Mucosa of descending colon (tissue), 3 donors: ENCODE measurements at places on chromosomes 1 and 21. TPM values are rescaled to one million over a fixed set of nuclear protein-coding genes. Genes with fewer than 3 reads are reported as not detected.

DNA sequence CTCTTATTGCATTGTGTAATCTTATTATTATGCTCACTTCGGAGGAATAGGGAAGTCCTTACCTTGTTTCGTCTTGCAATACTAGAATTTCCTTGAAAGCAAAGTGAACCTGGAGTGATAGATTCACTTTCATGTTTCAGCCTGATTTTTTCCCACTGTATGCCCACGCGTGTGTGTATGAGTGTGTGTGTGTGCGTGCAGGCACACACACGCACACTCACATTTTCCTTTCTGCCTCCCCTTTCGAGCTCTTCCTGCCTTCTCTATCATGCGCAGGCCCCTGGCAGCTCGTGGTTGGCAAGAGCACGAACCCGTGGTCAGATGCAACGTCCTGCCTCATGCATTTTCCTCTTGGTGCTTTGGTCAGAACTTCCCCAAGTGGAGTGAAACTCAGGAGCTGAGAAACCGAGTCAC is at the start of gene GCSAML:
GCSAML (plus strand) TSS at position 366 of the 414 bp plus-strand sequence. CDS start 58 bp downstream, outside the sequence.
- no peak for DNase-seq

LCE1F gene
- not detected for total RNA-seq

GRCh38 chr1:40842207-40842606 is 20.0 kb downstream of the CITED4 start:
- no peak for DNase-seq

CD84 gene
- total RNA-seq = 3.8 TPM

GRCh38 chr1:244709476-244710368 is 56.8 kb downstream of the DESI2 start:
- DNase-seq = peak; percentile 26

- DNase-seq = no peak
These were observed 9.6 kb downstream of the GSTM2 start for GRCh38 chr1:109677459-109677858.

DNA sequence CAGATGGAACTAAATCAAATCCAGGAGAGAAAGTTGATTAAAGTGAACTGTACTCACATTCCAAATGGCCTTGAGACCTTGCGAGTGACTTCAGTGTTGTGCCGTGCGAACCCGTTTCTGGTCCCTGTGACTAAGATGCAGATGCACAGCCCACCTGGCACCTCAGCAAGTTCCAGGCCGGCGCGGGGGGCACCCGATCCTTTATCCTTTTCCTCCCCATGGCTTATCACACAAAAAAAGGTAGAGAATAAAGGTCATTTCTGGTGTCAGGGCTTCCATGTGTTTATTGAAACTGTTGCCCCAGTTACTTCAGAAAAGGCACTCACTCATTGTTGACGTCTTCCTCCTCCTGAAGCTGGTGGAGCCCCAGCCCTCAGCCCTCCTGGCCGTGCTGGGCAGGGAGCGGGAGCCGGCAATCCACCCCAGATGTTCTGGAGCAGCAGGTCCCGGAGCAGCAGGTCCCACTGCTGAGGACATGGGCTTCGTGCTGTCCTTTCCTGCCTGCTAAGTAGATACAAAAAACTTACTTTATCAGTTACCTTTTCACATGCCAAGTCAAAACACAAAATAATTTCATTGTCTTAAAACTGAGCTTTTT is 53.0 kb downstream of the PCNT start:
- DNase-seq = no peak

KRTAP26-1 gene
- not detected for total RNA-seq

PLA2G5 gene
- 16.2 TPM for total RNA-seq

DNA sequence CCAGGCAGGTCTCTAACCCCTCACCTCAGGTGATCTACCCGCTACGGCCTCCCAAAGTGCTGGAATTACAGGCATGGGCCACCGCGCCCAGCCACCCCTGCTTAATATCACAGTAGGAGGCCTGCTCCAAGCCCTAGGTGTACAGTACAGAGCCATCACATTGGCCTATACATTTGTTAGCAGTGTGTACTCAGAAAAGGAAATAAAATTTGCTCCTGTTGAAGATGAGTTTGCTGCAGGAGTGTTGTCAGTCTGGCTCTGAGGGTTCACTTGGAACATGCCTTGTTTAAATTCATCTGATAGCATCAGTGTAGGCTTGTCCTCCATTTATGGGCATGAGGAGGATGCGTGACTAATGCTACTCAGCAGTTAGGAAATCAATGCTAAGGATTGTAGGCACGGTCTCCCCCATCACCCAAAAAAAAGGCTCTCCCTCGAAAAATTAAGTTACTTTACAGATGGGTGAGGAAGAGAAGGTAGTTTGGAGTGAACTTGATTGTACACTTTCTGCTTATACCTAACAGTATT is 4.6 kb upstream of the ENAH start:
- DNase-seq = no peak

DNA sequence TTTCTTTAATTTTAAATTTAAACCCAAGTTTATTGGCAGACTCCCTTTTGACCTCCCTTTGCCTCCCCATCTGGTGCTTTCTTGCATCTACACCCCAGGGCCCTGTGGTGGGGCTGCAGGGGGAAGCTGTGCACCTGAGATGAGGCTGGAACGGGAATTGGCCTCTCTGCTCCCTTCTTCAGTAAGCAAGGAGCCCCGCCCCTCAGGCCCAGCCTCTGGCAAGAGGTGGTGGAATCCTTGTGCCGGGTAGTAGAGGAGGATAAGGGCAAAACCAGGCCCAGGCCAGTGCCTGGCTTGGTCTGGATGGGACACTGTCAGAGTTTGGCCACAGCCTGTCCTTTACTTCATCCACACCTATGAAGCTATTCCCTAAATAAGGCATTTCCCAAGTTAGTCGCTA is 25.1 kb downstream of the ATP8B2 start:
- DNase-seq = peak; percentile 55

DNA sequence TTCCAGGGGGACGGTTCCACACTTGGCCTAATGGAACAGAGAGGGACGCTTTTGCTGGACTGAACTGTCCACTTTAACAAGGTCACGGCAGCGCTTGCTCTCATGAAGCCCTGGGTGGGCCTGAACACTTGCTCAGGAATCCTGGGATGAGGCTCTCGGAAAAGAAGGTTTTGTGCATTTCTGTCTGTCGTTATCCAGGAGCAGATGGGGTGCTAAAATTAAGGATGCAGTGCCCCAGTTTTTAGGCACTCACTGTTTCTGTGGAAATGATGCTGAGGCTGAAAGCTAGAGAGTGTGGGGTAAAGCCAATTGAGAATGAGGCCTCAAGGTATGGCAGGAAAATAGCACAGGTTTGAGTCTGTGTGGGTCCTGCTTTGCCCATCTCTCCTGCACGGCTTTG is 111.0 kb downstream of the DAB1 start:
- no peak for DNase-seq

DNA sequence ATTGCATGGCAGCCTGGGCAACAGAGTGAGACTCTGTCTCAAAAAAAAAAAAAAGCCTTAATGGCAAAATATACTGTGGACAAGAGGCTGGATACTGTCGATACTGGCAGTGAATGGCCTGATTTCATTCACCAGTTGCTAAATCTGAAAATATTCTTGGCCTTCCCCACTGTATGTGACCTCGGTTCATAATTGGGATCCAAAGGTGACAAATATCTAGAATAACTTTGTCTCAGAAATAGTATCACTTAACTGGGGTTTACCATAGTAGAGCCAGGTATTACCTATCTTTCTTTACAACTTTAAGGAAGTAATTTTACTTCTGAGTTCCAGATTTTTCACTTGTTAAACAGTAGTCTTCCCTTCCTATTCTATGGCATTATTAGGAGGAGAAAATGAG is 8.4 kb downstream of the MTF2 start:
- DNase-seq = no peak

MXRA8 gene
- 6.8 TPM for total RNA-seq

- no peak for DNase-seq
These were observed 25.1 kb upstream of the SLAMF6 start for GRCh38 chr1:160548183-160548582.

DNA sequence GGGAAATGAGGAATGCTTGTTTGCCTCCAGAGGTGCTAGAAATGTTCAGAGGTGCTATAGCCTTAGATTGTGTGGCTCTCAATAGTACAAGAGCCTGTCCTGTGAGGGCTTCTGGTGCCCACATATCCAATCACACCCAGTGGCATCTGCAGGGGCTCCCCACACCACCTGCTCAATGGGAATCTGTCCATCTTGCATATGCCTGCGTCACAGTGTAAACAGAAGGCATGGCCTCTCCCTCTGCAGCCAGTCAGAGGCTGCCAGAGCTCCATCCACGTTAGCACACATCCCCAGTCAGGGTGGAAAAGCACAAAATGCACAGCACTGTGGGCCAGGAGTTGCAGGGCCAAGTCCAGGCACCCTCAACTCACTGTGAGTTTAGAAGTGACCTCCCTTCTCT is 113.6 kb upstream of the GRIK3 start:
- no peak for DNase-seq

CELA3B gene
- total RNA-seq = 0.70 TPM

LCE3E gene
- total RNA-seq = not detected
